ENCODE measurements at places on chromosomes 2 and 18. TPM values are rescaled to one million over a fixed set of nuclear protein-coding genes. Genes with fewer than 3 reads are reported as not detected.

TLX2 gene
- total RNA-seq: not detected

CCDC141 gene
- total RNA-seq: 146 TPM

ST8SIA3 gene
- not detected for total RNA-seq

MERTK gene
- total RNA-seq: 4.9 TPM

MC5R gene
- total RNA-seq: not detected

- no peaks in the 10 kb centered on the region for H3K36me3 ChIP-seq
- H3K4me1 ChIP-seq: no peaks in the 10 kb centered on the region
- no peak overlapping the region for H3K27ac ChIP-seq
- DNase-seq: no peak
Measured at GRCh38 chr2:20218331-20219320, 6.3 kb downstream of the SDC1 start.

DNA sequence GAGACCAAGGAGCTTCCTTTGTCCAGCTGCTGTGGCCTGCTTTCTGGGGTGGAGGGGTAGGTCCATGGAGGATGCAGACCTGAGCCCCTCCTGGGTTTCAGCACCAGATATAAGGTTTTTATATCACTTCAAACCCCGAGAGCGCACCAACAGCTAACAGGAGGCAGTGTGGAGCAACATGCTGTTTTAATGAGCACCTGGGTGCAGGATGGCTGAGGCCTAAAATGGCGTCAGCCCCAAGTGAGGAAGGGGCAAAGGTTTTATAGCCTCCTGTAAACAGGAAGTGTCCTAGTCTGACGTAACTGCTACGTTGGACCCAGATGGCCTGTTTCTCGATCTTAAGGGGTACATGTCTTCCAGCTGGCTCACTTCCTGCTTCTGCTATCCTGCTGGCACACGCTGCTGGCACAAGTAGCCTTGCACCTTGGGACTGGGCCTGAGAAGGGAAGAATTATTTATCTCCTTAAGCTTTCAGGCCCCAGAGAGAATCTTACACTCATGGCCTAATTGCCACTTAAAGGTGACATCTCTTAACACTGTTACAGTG lies 11.4 kb upstream of the REG1B start:
- no peaks in the 10 kb centered on the region for H3K27me3 ChIP-seq
- no peak overlapping the region for H3K4me3 ChIP-seq
- DNase-seq: no peak
- no peaks in the 10 kb centered on the region for H3K36me3 ChIP-seq
- H3K4me1 ChIP-seq: no peaks in the 10 kb centered on the region
- H3K27ac ChIP-seq: no peak overlapping the region

DNA sequence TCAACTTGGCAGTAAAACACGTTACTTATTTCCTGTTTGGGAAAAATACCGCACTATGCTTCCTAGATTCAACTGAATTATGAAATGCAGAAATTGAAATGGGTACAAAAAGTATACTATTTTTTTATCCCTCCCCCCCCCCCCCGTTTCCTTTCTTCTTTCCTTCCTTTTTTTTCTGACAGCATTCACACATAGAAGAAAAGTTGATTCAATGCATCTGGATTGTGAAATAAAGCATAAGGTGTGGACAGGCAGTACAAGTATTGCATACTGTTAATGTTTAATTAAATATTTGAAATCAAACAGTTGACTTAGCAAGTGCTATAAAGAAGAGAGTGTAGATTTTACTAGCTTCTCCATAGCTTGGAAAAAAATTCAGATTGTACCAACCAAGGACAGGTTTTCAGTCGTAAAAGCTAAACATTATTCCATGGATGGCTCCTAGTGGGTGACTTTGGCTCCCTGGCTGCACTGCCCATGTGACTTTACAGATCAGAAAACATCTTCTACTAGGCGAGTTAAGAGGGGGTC lies 21.6 kb upstream of the AGFG1 start:
- no peaks in the 10 kb centered on the region for H3K27me3 ChIP-seq
- H3K27ac ChIP-seq: peak overlapping the region; percentile 7
- no peaks in the 10 kb centered on the region for H3K36me3 ChIP-seq
- DNase-seq: no peak
- no peak overlapping the region for H3K4me3 ChIP-seq

DNA sequence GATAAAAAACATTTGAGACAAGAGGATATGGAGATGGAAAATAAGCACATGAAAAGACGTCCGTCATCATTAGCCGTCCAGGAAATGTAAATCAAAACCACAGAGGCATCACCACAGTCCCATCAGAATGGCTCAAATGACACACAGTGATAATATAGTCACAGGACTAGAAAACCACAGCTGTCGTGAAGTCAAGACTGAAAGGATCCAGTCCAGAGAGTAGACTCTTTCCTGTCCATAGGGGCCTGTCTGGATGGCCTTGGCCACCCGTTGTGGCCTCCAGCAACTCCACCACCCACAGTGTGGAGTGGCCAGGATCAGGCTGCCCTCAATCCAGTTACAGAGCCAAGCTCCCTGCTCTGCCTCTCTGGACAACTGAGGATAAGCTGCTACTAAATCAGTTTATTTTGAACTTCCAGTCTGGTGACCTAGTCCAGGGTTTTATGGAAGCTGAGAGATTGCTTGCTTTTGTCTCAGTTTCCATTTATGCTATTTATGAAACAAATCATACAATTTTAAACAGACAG lies 60.4 kb downstream of the RHOB start:
- H3K27me3 ChIP-seq: no peaks in the 10 kb centered on the region
- no peaks in the 10 kb centered on the region for H3K36me3 ChIP-seq
- no peak overlapping the region for H3K27ac ChIP-seq
- H3K4me3 ChIP-seq: no peak overlapping the region
- H3K4me1 ChIP-seq: no peaks in the 10 kb centered on the region
- DNase-seq: no peak

DNA sequence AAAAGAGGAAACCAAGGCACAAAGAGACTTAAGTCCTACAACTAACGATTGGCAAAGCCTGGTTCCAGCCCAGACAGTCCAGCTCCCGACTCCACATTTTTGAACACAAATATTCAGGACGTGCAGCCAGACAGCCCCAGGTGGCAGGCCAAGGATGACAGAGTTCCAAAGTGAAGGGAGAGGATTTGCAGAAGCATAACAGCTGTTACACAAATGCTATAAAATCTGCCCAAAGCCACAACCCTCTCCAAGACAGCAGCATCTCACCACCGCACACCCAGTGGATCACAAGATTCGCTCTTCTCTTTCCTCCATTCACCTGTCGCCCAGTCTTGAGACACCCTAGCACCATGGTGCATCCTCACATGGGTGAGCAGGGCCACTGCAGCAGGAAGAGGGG lies 227.1 kb upstream of the ID2 start:
- H3K27ac ChIP-seq: no peak overlapping the region
- no peak for DNase-seq
- H3K27me3 ChIP-seq: no peaks in the 10 kb centered on the region
- H3K4me3 ChIP-seq: no peak overlapping the region

GRCh38 chr2:158903711-158904405 lies 64.6 kb upstream of the TANC1 start:
- no peak overlapping the region for H3K4me3 ChIP-seq
- H3K27ac ChIP-seq: no peak overlapping the region
- DNase-seq: no peak
- H3K36me3 ChIP-seq: no peaks in the 10 kb centered on the region

- no peak overlapping the region for H3K4me3 ChIP-seq
- DNase-seq: no peak
- no peaks in the 10 kb centered on the region for H3K36me3 ChIP-seq
- no peaks in the 10 kb centered on the region for H3K27me3 ChIP-seq
Measured at GRCh38 chr18:35027206-35027605, 14.0 kb upstream of the MAPRE2 start.

DNA sequence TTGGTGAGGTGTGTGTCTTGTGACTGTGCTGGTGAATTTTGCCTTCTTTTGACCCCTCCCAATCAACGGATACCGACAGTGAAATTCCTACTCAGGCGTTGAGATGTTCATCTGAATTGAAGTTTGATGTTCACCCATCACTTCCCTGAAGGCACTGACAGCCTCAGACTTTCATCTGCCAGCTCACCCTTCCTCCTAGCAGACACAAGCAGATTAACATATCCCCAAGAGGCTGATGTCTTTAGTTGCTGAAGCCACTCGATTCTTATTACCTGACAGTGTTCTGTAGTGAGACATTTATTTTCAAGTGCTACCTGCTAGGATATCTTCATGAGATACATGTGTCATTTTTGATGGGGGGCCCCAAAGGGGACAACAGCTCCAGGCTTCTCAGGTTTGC lies 1330.1 kb upstream of the PIK3C3 start:
- no peaks in the 10 kb centered on the region for H3K4me1 ChIP-seq
- no peaks in the 10 kb centered on the region for H3K27me3 ChIP-seq
- H3K36me3 ChIP-seq: no peaks in the 10 kb centered on the region
- no peak overlapping the region for H3K4me3 ChIP-seq
- no peak for DNase-seq

DNA sequence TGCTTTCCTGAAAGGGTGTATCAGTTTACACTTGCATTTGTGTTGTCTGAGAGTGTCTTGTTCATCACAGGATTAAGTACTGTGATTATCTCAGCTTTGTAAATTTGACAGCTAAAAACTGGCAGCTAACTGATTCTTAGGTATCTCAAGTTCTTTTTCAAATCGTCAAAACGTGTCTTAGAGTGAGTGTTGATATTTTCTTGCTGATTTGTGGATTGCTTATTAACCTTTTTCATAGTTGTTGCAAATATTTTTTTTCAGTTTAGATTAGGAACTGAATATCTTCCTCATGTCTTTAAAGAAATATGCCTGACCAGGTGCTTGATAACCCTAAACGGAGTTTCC lies 41.9 kb downstream of the LRRFIP1 start:
- no peaks in the 10 kb centered on the region for H3K4me1 ChIP-seq
- H3K27me3 ChIP-seq: no peaks in the 10 kb centered on the region
- H3K4me3 ChIP-seq: no peak overlapping the region
- no peak for DNase-seq
- H3K27ac ChIP-seq: peak overlapping the region; percentile 79

DNA sequence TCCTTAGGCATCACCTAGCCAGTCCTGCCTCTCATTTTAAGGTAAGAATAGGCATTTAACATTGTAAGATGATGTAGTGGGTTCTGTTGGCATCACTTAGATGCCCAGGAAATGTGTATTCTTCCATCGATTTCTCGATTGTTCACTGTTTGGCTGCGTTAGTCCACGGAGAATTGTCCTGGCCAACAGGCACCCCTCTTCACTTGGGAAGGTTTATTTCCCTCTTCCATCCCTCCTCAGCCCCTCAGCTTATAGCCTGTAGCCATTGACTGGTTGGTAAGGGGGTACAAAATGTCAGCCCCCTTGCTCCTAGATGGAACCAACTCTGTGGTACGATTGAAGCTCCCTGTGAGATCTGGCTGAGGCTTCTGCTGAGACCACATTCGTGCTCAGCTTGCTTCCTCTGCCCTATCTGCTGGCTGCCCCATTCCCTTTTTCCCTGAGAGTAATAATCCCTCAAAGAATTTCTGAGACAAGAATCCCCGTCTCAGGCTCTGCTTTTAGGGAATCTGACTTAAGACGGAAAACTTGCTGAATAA lies 43.4 kb downstream of the PLEKHA3 start:
- no peaks in the 10 kb centered on the region for H3K27me3 ChIP-seq
- no peaks in the 10 kb centered on the region for H3K4me1 ChIP-seq
- H3K27ac ChIP-seq: peak overlapping the region; percentile 69
- peak overlapping the region; percentile 43 for H3K4me3 ChIP-seq
